IMR-90 (cell line): ENCODE measurements at places on chromosomes 4 and X.

DNA sequence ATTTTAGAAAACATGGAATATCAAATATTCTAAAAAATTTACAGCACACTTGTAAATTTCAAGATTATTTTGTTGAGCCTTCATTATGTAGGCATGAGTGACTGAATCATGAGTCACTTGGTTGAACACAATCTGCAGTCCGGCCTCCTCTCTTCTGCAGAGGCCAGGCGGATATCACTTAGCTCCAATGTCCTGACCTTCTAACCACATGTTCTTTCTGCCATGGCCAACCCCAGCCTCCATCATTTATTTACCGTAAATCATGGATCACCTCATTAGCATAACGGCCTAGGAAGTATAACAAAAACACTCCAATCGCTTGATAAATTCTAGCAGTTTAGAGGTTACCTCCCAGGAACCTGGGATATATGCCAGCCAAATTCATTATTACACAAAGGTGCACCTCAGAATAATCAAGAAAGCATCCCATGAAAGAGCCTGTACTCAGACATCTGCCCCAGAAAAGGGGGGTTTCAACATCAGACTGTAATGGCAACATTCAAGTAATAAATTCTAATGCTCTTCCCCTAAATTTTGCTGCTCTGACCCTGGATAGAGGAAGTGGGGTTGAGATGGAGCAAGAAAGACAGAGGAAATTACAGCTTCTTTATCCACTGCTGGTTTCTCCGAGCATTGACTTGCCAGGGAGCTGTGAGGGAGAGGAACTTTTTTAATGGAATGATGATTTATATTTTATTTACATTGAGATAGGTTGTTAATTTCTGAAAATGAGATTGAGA, 2153.6 kb upstream of the AGA start:
- DNase-seq, result peak; percentile 95

DNA sequence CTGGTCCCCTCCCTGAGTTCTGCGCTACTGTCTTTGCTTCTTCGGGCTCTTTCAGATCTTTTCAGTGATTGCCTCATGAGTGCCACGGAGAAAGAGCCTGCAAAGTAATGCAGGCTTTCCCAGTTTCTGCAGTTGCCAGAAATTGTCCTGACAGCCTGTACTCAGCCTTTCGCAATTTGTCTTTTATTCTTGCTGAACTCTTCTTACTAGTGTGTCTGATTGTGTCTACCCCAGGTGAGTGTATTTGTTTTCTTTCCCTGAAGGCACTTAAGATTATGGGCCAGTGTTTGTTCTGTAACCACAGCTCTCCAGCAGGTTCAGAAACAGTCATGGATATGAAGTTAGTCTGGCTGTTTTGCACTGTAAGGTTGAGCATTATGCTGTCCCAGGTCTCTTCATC, 47.1 kb downstream of the FAM193A start:
- DNase-seq, result peak; percentile 41

- peak; percentile 29 for DNase-seq
These were observed 13.3 kb downstream of the HNRNPD start for GRCh38 chr4:82360298-82361177.

DNA sequence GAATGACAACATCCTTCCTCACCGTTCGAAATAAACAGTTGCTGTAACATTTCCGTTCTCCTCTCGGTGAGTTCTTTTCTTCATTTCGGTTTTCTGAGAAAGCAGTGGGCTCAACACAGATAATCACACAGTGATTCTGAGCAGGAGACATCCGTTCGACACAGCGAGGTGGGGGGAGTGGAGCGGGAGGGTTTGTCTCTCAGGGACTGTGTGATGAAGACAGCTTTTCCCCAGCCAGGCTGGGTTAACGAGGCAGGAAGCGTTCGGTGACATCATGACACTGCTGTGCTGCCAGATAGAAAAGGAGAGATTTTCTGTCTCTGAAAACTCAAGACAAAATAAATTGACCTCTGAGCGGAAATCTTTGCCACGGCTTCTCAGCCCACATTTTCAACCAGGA, 119.3 kb downstream of the CRLF2 start:
- no peak for DNase-seq

DNA sequence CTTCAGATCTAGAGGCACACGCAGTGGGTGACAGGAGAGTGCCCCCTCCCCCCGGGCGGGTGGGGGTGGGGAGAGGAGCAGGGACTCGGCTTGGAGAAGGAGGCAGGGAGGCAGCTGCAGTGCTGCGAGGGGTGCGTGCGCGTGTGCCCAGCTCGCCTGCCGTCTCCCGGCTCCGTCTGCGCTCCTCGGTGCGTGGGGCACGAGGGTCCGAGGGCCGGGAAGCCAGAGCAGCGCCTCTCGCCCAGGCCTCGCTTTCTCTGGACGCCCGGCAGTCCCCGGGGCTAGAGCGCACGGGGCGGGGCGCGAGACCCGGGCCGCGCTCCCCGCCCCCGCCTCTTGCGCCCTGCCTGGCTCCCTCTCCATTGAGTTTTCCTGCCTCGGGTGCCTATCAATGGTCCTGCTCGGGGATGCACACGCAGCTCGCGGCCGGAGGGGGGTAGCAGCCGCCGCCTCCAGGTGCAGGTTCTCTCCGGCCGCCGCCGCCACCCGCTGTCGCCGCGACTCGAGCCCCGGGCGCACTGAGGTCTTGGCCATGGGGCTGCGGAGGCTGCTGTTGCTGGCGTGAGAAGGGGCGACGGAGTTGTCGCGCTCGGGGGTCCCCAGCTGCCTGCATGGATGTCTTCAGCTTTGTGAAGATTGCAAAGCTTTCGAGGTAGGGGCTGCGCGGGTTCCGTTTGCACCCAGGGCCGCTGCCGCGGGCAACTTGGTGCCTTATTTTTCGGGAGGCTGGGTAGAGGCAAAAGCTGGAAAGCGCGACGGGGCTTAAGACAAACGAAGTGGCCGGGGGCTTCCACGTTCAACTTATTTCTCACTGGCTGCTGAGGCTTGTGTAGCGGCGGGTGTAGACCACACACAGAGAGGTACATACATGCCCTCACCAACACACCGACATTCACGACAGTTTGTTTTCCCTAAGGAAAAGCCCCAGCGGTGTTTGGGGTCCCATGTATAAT, at the start of gene FRMPD4:
TSS of gene FRMPD4 (plus strand) at position 113 of the 953 bp plus-strand sequence. CDS start at position 612, 499 bp downstream.
- DNase-seq, result peak; percentile 24

- no peak for DNase-seq
These were observed 203.1 kb upstream of the NDST3 start for GRCh38 chr4:117831060-117831683.

GRCh38 chr4:88618782-88619485, 26.7 kb downstream of the HERC3 start:
- no peak for DNase-seq

- no peak for DNase-seq
These were observed 10.6 kb downstream of the C4orf54 start for GRCh38 chr4:99647071-99647470.

DNA sequence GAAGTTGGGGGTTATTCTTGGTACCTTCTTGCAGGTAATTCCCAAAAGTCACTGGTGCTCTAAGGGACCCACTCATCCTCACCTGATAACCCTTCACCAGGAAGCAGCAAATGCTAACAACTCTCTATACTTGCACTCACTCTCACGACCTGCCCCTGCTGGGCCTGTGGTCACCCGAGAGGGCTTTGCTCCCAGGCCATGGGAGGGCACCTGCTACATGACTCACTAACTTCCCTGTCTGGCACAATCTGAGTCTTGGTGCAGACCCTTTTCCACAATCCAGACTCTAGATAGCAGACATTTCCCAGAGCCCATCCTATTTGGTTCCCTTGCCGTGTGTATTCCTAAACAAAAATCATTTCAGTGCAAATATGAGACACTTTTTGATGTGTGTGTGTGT, 403.8 kb upstream of the FAT1 start:
- no peak for DNase-seq

- no peak for DNase-seq
These were observed 294.6 kb upstream of the STS start for GRCh38 chrX:6852869-6853268.

DNA sequence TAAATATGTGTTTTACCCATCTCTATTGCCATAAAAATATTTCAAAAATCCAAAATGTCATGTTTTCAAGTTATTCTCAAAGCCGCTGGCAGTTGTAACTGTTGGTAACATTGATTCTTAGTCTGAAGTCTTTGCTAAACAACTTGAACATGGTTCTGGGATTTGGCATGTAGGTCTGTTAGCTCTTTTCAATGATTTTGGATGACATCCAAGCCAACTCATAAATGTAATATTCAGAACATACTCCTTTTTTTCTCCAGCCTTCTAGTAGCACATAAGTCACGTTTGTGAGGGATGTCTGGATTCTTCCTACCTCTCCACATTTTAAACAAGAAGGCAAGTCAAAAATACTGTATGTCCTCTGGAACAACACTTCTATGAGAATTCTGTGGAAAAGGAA, 305.3 kb downstream of the PRR32 start:
- DNase-seq, result no peak

DNA sequence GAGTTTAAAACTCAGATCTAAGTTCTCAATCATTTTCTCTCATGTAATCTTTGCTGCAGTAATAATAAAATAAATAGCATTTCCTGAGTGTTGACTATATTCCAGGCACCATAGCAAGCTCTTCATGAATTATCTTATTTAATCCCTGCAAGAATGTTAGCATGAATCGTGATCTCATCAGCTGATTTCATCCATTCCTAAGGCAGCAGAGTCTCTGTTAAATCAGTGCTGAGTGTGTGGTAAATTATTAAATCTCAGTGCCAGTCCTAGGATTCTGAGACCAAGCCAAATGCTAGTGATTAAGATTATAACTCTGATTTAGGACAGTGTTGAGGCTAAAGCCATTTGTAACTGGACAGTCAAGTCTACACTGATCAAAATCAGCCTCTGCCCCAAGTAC, 240.3 kb upstream of the TAPT1 start:
- no peak for DNase-seq

DNA sequence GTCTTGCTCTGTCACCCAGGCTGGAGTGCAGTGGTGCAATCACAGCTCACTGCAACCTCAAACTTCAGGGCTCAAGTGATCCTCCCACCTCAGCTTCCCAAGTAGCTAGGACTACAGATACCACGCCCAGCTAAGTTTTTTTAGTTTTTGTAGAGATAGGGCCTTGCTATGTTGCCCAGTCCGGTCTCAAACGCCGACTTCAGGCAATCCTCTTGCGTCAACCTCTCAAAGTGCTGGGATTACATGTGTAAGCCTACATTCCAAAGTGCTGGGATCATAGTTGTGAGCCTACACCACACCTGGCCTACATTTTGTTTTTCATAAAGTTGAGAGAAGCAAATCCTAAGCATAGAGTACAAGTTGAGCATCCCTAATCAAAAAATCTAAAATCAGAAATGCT, 42.2 kb downstream of the SMARCA5 start:
- DNase-seq, result peak; percentile 5

- no peak for DNase-seq
These were observed 44.7 kb downstream of the SETD7 start for GRCh38 chr4:139511320-139511719.

DNA sequence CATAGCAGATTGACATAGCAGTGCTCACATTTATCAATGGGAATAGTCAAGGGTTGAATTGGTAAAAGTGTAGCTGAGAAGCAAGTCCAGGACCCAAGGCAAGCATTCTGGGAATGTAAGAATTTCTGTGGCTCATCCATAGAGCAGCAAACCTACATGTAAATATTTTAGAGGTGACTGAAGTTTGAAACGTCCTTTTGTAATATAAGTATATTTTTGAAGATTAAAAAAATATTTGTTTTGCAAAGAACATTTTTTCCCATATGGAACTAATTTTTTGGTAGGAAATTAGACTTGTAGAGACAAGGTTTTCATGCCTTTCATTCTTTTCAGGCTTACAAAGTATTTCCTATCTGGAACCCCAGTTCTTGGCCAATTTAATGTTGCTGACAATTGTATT, 104.0 kb downstream of the TEX13A start:
- DNase-seq, result no peak

DNA sequence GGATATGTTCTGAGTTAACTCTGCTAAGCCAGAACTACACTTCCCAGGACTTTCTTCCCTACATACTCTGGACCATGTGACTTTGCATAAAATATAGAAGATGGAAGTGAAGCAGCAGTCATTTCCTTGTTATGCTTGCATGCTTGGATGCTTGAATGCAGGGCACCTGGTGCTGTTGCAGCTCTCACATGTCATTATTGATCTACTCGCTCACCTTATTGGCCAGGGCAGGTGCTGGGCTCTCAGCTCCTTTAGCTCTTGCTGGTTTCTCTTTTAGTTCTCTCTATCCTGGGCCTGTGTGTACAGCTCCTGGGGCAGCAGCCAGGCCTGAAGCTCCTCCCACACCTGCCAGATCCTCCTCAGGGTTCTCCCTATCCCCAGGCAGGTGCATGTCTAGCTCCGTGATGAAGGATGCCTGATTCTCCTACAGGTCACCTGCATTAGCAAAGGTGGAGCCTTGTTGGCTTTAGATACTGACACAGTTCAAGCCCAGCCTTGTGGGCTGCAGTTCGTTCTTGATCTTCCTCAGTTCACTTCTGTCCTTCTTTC, 53.3 kb downstream of the MED28 start:
- DNase-seq, result no peak

- DNase-seq, result no peak
These were observed 43.7 kb downstream of the OTOP1 start for GRCh38 chr4:4182835-4183568.

- peak; percentile 90 for DNase-seq
These were observed 5.8 kb downstream of the SRPX2 start for GRCh38 chrX:100649550-100650356.

- DNase-seq, result no peak
These were observed 373.1 kb upstream of the HS3ST1 start for GRCh38 chr4:11801466-11802446.

DNA sequence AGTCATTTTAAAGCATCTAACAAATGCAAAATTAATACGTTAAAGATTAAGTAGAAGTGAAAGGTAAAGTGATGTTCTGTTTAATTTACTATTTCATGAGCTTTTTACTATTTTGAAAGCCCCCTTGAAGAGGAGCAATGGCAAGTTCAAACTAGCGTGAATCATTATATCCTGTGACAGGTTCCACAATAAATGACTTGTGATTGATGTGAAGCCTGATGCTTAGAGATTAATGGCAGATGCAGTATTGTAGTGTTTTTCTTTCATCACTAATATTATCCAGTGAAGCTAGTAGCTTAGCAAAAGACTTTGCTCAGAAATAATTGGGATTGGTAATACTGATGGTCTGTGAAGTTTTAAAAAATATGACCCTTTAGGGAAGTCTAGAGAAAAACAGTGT, 57.3 kb downstream of the STOX2 start:
- DNase-seq, result no peak

DNA sequence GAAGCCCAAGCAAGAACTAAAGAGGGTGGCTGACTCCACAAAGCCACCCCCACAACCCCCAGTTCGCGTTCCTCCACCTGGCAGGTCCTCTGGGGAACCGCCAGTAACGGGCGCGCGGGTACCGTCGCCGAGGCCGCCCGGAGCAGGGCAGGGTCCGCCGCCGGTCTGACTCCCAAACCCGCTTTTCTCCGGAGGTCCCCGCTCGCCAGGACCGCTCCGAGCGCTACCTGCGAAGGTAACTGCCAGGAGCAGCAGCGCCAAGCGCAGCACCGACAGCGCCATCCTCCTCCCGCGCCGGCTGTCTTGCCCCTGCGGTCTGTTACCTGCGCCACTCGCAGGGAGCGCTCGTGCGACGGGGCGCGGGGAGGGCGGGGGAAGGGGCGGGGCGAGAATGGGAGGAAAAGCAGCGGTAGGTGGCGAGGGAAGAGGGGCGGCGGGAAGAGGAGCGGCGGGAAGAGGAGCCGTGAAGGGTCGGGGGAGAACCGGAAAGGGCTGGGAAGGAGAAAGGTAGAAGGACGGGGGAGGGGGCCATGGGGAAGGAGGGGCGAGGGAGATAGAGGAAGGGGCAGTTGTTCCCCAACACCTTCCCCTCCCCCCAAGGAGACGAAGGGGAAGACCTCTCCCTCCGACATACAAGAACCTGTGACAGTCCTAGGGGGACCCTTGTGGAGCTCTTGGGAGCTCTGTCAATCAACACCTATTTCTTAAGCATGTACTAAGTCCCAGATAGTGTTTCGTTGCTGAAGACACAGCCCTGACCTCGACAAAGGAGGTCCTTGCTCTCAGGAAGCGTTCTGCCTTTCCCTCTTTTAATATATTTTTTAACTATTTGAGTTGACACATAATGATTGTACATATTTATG, at the start of gene SPINK2:
TSS of gene SPINK2 (minus strand) at position 321 of the 863 bp plus-strand sequence. CDS start at position 282, 39 bp downstream.
- DNase-seq, result no peak
